Liver (tissue), 10 donors: ENCODE measurements at places on chromosomes 5 and 9. TPM values are rescaled to one million over a fixed set of nuclear protein-coding genes. Genes with fewer than 3 reads are reported as not detected.

GRCh38 chr5:178208540-178209227, 4.4 kb downstream of the HNRNPAB start:
- H3K4me1 ChIP-seq: peaks cover 48% of the 10 kb centered on the region
- H3K27ac ChIP-seq: no peak overlapping the region
- H3K27me3 ChIP-seq: no peaks in the 10 kb centered on the region
- no peak for DNase-seq

DNA sequence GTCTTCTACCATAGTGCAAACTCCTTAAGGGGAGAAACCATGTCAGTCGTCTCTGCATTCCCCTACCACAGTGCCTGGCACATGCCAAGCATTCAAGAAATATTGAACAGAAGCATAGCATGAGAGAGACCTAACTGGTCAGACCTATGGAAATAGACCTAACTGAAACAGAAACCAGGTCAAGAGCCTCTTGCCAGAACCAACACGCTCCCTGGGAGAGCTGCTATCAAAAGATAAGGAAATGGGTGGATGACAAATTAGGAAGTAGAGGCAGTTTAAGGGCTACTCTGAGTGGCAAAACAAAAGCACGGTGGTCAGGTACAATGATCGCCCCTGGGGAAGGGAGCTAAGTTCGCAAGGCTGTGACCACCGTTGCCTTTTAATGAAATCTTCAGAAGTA, 66.0 kb upstream of the SMIM15 start:
- no peaks in the 10 kb centered on the region for H3K4me1 ChIP-seq
- no peak overlapping the region for H3K27ac ChIP-seq
- no peaks in the 10 kb centered on the region for H3K27me3 ChIP-seq

ARSB gene
- total RNA-seq: 26.2 TPM

HMCN2 gene
- total RNA-seq: 0.28 TPM

DNA sequence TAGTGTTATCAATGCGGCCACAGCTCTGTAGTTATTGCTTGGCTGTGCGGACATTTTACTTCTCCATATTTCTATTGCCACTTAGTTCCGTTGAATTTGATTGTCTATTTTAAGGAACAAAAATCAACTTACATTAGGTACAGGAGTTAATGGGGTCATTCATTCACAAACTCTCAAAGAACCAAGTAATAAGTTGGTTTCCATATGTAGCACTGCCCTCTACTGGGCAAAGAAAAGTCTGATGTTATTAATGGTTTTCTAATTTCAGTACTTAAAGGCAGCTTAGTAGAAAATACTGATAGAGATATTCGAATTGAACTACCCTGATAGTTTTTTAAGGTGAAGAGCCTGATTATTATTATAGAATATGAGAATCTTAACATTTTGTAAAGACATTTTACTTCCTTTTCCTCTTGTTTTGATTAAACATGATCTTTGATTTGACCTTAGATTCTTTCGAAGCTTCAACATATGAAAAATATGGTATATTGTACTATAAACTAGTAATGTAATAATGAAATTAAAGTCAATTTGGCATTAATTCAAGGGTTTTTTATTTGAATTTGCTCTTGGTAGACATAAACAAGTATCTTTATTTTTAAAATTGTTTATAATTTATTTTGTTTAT, 119.5 kb upstream of the CTNND2 start:
- no peaks in the 10 kb centered on the region for H3K27me3 ChIP-seq
- no peaks in the 10 kb centered on the region for H3K36me3 ChIP-seq
- no peak overlapping the region for H3K4me3 ChIP-seq
- peaks cover 2% of the 10 kb centered on the region for H3K4me1 ChIP-seq

IL7R gene
- total RNA-seq: 5.4 TPM

- H3K4me1 ChIP-seq: peaks cover 32% of the 10 kb centered on the region
- no peaks in the 10 kb centered on the region for H3K36me3 ChIP-seq
- no peak overlapping the region for H3K27ac ChIP-seq
- no peak overlapping the region for H3K4me3 ChIP-seq
- DNase-seq: no peak
Observed at GRCh38 chr5:173793648-173794548, 94.3 kb upstream of the CPEB4 start.

ZNF879 gene
- total RNA-seq: 2.4 TPM

DNA sequence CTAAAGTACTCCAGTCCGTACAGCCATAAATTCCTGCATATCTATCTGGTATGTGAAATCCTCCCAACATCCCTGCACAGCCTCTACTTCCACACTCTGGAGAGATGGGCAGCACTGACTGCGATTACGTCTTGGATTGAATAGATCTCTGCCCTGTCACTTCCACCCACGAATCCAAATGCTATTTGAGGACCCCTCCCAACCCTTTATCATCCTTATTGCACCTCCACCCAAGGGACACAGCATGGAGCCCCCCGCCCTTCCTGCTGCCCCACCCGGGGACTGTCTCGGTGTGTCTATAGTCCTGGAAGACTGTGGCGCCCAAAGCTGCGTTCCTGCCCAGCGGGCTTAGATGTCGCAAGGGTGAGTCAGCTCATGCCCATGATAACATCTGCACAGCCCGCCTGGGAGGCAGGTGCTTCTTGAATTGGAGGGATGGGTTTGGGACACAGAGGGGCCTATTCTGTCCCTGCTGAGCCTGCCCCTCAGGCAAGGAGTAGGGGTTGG, 105.7 kb upstream of the HAND1 start:
- no peak overlapping the region for H3K27ac ChIP-seq
- H3K4me1 ChIP-seq: no peaks in the 10 kb centered on the region
- H3K36me3 ChIP-seq: no peaks in the 10 kb centered on the region
- no peaks in the 10 kb centered on the region for H3K27me3 ChIP-seq

- no peaks in the 10 kb centered on the region for H3K27me3 ChIP-seq
- H3K4me1 ChIP-seq: no peaks in the 10 kb centered on the region
- H3K4me3 ChIP-seq: no peak overlapping the region
- no peak for DNase-seq
- H3K36me3 ChIP-seq: peaks cover 70% of the 10 kb centered on the region
Observed at GRCh38 chr9:131468031-131468430, 34.7 kb upstream of the POMT1 start.

GRCh38 chr5:174315871-174316270, 270.4 kb downstream of the NSG2 start:
- no peaks in the 10 kb centered on the region for H3K36me3 ChIP-seq
- DNase-seq: no peak
- H3K4me1 ChIP-seq: no peaks in the 10 kb centered on the region
- no peaks in the 10 kb centered on the region for H3K27me3 ChIP-seq
- H3K4me3 ChIP-seq: no peak overlapping the region
- H3K27ac ChIP-seq: no peak overlapping the region

DNA sequence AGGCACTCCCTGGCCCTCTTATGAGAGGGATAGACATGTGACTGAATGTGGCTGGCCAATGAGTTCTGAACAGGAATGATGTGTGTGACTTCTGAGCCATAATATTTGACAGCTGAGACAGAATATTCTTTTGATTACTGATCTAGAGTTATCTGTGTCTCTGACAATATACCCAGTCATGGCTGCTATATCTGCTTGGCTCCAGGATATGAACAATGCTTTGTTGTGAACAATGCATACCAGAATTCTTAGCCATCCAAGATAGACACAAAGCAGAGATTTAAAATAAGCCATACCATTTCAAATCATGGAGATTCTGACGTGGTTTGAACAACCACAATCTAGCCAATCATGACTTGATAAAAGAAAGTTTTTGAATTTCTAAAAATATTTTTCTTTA, 840.3 kb upstream of the SEMA6A start:
- no peaks in the 10 kb centered on the region for H3K36me3 ChIP-seq
- DNase-seq: no peak
- no peak overlapping the region for H3K4me3 ChIP-seq
- H3K27me3 ChIP-seq: no peaks in the 10 kb centered on the region

DNA sequence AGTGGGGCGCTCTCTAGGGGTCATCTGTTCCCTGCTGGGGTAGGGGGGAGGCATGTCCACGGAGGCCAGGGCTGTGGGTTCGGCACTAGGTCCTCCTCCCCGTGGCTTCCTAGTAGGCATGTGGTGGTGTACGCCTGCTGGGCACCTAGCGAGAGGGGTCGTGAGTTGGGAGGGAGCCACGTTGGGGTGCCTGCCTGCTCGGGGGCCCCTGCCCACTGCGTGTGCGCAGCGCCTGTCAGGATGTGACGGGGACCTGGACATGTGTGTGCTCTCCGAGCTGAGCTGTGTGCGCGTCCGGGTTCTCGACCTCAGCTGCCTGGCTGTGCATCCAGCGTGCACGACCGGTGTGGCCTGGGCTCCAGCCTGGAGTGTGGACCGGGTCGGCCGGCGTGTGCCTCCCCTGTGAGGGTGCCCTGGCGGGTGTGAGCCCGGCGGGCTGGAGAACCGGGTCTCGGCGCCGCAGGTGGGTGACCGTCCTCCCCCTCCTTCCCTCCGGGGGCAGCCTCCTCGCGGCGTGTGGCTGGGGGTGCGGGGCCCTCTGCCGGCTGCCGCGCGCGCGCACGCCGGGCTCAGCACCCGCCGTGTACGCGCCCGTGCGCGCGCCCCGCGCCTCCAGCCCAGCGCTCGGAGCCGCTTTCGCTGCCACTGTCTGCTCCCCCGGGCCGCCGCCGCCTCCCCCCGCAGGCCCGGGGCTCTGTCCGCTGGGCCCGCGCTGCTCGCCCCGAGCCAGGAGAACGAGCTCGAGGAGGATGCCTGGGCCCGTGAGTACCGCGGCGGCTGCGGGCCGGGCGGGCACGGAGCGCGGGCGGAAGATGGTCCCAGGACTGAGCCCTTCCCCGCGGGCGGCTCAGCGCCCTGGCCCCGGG, at the start of gene PRR7:
TSS of gene PRR7 (plus strand) at position 615 of the 866 bp plus-strand sequence. CDS start 8,254 bp downstream, outside the sequence.
- no peaks in the 10 kb centered on the region for H3K27me3 ChIP-seq
- no peak within 1 kb of the TSS for H3K27ac ChIP-seq
- H3K36me3 ChIP-seq: no peaks in the 10 kb centered on the region
- no peak for DNase-seq
- peaks cover 12% of the 10 kb centered on the region for H3K4me1 ChIP-seq

- DNase-seq: no peak
- no peak overlapping the region for H3K27ac ChIP-seq
- no peaks in the 10 kb centered on the region for H3K27me3 ChIP-seq
- no peaks in the 10 kb centered on the region for H3K36me3 ChIP-seq
- H3K4me1 ChIP-seq: no peaks in the 10 kb centered on the region
Observed at GRCh38 chr9:106106396-106106795, 412.1 kb downstream of the TMEM38B start.

GRCh38 chr9:4229252-4229651, 70.6 kb downstream of the GLIS3 start:
- no peak for DNase-seq
- H3K27me3 ChIP-seq: no peaks in the 10 kb centered on the region
- H3K27ac ChIP-seq: no peak overlapping the region
- peaks cover 7% of the 10 kb centered on the region for H3K4me1 ChIP-seq
- H3K4me3 ChIP-seq: no peak overlapping the region

DNA sequence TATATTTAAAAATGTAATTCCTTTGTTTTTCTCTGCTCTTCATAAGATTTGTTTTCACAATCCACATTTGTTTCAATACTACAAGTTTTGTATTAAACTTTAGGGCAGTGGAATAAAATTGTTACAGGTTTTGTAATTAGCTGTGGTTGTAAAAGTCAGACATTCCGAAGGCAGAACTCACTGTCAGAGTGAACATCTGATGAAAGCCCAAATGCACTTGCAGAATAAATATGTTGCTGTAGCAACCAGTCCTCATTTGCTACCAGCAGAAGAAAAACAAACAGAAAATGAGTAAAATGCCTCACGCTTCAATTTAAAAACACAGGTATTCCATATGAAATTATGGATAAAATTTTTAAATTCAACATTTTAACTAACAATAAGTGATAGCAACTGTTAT, 740.1 kb upstream of the FAM174A start:
- no peak overlapping the region for H3K27ac ChIP-seq
- H3K27me3 ChIP-seq: no peaks in the 10 kb centered on the region
- no peak overlapping the region for H3K4me3 ChIP-seq
- no peaks in the 10 kb centered on the region for H3K4me1 ChIP-seq

DNA sequence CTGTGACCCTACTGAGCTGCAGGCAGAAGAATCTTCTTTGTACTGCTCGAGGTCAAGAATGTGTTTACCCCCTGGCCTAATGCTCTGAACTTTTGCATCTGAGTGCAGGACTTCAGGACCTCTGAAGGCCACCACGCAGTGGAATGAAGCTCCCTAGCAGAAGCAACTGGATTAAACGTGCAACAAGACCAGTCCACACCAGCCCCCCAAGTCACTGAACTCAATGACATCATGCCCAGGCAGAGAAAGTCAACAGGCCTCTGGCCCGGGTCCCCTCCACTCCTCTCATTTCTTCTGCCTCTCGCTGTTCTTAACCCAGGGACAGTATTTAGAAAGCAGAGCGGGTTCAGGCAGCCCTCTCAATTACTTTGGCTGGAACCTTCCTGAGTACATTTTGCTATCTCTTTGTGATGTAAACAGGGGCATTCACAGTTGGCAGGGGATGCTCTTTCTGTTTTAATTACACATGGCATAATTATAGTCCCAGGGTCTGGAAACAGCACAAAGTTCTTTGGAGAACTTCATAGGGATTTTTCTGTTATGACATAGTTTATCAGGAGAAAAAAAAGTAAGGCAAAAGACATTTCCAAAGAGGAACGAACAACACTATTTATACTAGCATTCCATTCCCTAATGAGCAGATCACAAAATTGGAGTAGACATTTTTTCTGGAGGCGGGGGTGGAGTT, 108.2 kb upstream of the SPATA31D4 start:
- H3K4me3 ChIP-seq: no peak overlapping the region
- H3K36me3 ChIP-seq: no peaks in the 10 kb centered on the region
- H3K4me1 ChIP-seq: peaks cover 16% of the 10 kb centered on the region
- H3K27ac ChIP-seq: peak overlapping the region; percentile 61

GRCh38 chr9:88174324-88174723, 36.0 kb upstream of the SPATA31C2 start:
- H3K27ac ChIP-seq: no peak overlapping the region
- H3K4me1 ChIP-seq: peaks cover 3% of the 10 kb centered on the region
- DNase-seq: no peak
- no peaks in the 10 kb centered on the region for H3K36me3 ChIP-seq

KCNV2 gene
- total RNA-seq: not detected

GRCh38 chr5:139668064-139668880, 20.1 kb downstream of the CXXC5 start:
- H3K36me3 ChIP-seq: no peaks in the 10 kb centered on the region
- DNase-seq: no peak
- H3K4me3 ChIP-seq: no peak overlapping the region

DNA sequence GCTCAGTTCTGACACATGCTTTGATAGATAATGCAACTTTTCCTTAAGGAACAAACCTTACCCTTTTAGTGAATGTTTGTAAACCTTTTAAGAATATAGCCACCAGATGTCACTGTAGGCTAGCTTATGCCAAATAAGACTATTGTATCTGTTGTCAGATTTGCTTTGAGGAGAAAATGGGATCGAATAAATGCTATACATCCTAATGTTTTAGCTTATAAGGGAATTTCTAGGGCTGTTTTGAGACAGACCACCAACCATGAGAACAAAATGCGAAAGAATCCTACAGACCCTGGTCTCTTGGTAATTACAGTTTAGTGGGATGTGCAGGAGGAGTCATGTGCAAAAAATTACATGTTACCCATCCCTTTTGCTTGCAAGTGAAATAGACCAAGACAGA, 127.6 kb upstream of the NMUR2 start:
- no peaks in the 10 kb centered on the region for H3K4me1 ChIP-seq
- H3K36me3 ChIP-seq: no peaks in the 10 kb centered on the region
- no peak overlapping the region for H3K4me3 ChIP-seq
- no peak overlapping the region for H3K27ac ChIP-seq

PROB1 gene
- total RNA-seq: 0.67 TPM

CDX1 gene
- not detected for total RNA-seq

- H3K27me3 ChIP-seq: peaks cover 3% of the 10 kb centered on the region
- no peak overlapping the region for H3K27ac ChIP-seq
- H3K4me1 ChIP-seq: no peaks in the 10 kb centered on the region
- no peak for DNase-seq
Observed at GRCh38 chr5:175288048-175288621, 155.8 kb downstream of the DRD1 start.

- peaks cover 4% of the 10 kb centered on the region for H3K4me1 ChIP-seq
- no peak for DNase-seq
- no peak overlapping the region for H3K27ac ChIP-seq
- H3K27me3 ChIP-seq: no peaks in the 10 kb centered on the region
Observed at GRCh38 chr9:652914-653313, 188.6 kb upstream of the DMRT1 start.
